ENCODE measurements at places on chromosomes 2 and 18.

DNA sequence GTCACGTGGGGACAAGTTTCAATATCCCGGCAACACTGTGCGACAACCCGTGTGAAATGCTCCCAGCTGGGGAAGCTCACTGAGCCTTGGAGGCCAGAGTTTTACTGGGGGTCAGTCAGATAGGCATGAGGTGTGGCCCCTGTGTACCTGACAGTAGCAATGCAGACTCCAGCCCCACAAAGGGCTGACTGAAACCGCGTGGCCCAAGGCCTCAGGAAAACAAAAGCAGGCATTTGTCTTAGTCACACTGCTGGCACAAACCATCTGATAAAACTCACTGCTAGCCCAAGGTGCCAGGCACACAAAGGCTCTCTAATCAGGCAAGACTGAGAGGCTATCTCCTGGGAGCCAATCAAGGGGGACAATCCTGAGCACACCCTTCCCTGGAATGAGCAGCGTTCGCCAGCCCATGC, 786.6 kb upstream of the RAB6C start:
- no peak for DNase-seq

- DNase-seq: no peak
These were observed 29.8 kb downstream of the ARMC9 start for GRCh38 chr2:231228223-231228622.

- DNase-seq: no peak
These were observed 356.1 kb upstream of the ZC3H15 start for GRCh38 chr2:186129767-186130581.

GRCh38 chr2:26725521-26725820, 32.9 kb downstream of the KCNK3 start:
- DNase-seq: peak; percentile 63

DNA sequence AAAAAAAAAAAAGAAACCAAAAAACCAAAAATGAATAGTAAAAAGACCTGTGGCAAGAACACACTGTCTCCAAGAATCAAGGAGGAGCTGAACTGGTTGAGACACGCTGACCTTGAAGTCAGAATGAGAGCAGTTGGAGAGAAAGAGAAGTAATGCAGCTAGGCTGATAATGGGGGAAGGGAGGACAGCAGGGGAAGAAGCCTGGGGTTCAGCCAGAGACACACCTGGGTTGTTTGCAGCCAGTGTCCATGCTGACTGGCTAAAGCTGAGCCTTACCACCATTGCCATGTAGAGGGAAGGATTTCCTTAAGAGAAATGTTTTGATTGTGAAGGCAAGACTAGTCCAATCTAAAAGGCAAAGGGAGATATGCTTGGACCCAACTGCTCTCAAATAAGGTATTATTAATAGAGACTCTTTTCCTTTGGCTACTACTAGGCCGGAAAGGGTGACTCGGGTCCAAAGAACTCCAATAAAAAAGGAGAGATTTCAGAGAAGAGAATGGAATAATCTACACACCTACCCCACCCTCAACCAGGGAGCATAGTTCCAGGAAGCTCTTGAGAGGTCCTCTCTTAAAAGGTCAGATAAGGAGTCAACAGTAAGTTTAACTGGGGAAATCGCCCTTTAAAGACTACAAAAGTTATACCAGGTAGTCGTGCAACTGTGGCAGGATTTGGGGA, 25.2 kb upstream of the REL start:
- no peak for DNase-seq

DNA sequence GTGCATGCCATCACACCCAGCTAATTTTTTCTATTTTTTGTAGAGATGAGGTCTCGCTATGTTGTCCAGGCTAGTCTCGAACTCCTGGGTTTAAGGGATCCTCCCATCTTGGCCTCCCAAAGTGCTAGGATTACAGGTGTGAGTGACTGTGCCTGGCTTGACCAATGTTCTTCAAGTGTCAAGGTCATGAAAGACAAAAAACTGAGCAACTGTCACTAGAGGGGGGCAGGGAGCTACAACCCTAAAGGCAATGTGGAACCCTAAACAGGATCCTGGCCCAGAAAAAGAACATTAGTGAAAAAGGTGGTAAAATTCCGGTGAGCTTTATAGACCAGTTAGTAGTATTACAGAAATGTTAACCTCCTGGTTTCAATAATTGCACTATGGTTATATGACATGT, 7.3 kb downstream of the MYO5B start:
- no peak for DNase-seq

- no peak for DNase-seq
These were observed 142.9 kb upstream of the MEX3C start for GRCh38 chr18:51340332-51340731.

- DNase-seq: peak; percentile 58
These were observed 79.8 kb downstream of the VSNL1 start for GRCh38 chr2:17620280-17620679.

DNA sequence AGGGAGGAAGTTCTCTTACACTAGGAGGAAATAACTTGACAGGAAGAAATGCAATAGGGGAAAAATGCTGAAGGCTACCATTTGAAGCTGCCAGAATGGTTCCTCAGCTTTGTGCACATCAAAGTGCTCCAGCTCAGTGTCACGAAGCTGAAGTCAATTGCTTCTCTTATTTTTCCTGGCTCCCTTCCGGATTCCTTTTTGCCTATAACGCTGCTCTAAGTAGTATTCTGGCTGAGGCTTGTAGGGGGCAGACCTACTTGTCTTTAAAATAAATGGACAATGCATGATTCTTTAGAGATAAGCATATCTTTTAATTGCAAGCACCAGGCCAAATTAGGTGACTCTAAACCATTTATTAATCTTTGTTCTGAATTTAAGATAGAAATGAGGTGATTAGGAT, 60.3 kb upstream of the SCN1A start:
- no peak for DNase-seq

- no peak for DNase-seq
These were observed 720.3 kb upstream of the ID2 start for GRCh38 chr2:7961550-7961949.

GRCh38 chr2:96146881-96147592, 1.8 kb upstream of the DUSP2 start:
- peak; percentile 31 for DNase-seq

DNA sequence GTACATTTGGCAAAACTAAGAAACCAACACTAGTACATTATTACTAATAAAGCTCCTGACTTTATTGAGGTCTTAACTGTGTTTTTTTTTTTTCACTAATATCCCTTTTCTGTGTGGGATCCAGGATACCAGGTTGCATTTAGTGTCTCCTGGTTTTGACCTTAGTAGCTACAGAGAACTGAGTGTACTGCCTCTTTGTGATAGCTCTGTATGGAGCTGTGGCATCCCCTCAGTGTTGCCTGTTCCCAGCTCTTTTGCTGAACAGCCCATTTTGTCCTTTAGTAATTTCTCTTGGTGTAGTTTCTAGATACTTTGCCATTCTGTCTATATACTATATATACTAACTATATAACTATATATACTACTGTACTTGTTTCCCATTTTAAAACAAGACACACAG, 31.6 kb downstream of the KCMF1 start:
- no peak for DNase-seq

DNA sequence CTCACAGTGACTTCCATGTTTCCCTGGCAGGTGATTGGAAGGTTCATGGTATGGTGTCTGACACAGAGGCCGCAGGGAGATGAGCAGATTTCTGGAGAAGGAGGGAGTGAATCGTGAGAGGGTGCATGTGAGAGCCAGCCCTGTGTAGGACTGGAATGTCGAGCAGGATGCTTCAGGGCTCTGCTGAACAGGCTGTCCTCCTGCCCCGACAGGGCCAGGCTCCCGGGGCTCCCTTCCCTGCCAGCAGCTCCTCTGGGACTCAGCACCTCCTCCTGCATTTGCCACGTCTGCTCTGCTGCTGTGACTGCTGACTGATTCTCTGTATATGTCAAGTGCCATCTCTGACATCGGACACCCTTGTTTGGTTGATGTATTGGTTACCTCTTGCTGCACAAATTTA, 38.5 kb upstream of the INHBB start:
- no peak for DNase-seq

DNA sequence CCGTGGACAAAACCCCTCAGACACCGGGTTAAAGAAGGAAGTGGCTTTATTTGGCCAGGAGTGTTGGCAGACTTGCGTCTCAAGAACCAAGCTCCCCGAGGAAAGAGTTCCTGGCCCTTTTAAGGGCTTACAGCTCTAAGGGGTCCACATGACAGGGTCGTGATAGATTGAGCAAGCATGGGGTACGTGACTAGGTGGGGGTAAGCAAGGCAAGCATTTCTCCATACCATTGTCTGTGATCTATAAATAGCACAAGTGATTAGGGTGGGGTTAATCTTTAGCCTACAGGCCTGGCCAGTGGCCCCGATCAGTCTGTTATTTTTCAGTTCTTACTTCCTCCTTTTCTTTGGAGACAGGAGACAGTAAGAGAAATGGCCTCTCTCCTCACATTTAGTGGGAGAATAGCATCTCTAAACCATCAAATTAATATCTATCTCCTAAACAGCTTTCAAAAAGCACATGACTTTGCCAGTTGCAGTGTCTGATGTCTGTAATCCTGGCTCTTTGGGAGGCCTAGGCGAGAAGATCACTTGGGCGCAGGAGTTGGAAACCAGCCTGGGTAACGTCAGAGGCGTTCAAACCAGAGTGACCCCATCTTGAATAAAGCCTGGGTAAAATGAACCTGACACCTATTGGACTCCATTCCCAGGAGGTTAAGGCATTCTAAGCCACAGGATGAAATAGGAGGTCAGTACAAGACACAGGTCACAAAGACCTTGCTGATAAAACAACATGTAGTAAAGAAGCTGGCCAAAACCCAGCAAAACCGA, 18.3 kb upstream of the CNOT11 start:
- DNase-seq: no peak

- no peak for DNase-seq
These were observed 59.3 kb upstream of the CCDC68 start for GRCh38 chr18:55018602-55019001.

GRCh38 chr2:119649364-119649917, 29.6 kb upstream of the TMEM177 start:
- DNase-seq: no peak

DNA sequence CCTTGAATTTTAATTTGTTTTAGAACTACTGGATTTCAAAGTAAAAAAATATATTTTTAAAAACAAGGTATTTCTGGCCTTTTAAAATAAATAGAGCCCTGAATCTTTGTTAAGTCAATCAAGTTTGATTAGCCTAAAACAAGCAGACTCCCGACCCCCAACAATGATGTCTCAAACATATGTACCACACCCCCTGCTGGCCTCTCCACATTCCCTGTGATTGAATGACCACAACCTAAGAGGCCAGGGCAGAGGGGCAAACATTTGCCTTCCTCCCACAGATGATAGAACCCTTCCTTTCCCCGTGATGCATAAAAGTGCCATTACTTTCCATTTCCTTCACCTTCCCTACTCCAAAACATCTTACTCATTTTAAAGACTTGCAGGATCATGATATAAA, 130.9 kb downstream of the STK39 start:
- DNase-seq: no peak

GRCh38 chr18:25470062-25470461, 118.1 kb upstream of the ZNF521 start:
- no peak for DNase-seq

- peak; percentile 50 for DNase-seq
These were observed 34.9 kb upstream of the LCLAT1 start for GRCh38 chr2:30412047-30412683.

GRCh38 chr18:25563346-25563745, 211.4 kb upstream of the ZNF521 start:
- DNase-seq: no peak

DNA sequence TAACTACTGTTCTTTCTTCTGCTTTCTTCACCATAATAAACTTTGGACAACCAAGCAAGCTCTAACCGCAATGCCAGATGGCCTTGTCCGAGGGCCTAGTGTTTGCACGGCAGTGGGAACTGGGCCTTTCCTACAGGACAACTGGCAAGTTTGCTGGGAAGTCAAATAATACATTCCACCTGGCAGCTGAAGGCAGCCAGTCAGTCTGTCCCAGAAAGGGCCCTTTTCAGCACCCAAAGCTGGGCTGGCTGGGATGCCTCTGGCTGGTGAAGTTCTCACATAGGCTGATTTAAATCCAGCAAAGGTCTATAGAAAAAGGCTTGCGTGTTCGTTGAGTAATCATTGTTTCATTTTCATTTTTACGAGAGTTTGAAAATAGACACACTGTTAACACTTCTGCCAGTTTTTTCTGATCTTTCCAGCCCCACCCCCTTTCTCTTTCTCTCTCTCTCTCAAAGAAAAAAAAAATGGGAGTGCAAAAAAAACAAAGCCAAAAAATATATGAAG, 110.0 kb upstream of the EPAS1 start:
- DNase-seq: peak; percentile 49

DNA sequence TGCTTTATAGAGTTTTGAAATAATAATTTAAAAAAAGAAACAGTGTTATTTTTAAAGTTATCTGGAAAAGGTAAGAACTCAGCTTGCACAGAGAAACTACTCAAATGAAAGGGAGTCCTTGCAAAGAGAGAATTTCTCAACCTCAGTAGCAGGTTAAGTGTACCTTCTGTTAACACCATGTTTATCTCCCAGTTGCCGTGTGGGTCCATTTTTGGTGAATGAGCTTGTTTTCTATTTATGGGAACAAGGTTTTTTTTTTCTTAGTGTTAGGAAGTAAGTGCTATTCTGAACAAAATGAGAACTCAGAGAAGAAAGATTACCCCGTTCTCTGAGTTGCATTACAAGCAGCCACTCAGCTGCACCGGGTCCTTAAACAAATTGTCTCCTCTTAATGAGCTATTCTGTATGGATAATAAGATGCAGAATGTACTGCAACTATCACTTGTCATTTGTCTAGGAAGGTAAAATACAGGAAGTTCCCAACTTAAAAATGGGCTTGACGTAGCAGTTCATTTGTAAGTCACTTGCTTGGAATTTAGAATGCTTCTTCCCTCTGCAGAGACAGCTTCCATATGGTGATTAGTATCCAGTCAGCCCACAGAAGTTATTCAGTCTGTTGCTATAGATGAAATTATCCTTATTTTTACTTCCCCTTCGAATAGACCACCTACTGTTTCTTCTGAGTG, 74.9 kb downstream of the LTBP1 start:
- DNase-seq: no peak

GRCh38 chr2:15863494-15864175, 76.7 kb upstream of the MYCN start:
- no peak for DNase-seq

GRCh38 chr2:100753444-100753843, 66.5 kb upstream of the NPAS2 start:
- no peak for DNase-seq

DNA sequence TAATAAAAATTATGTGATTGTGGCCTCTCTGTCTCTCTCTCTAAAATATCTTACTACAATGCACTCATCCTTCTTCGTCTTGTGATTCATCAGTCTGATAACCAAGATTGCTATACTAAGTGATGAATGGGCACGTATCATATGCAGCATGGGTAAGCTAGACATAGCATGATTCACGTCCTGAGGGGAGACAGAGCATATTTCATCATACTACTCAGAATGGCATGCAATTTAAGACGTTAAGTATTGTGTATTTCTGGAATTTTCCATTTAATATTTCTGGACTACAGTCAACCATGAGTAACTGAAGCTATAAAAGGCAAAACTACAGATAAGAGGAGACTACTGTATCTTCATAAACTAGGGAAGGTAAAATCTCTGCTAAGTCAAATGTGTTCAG, 97.0 kb upstream of the CD226 start:
- no peak for DNase-seq

- DNase-seq: no peak
These were observed 5.5 kb upstream of the TUBB6 start for GRCh38 chr18:12302391-12303147.
